Trophoblast cell (in vitro differentiated cells and primary cell): ENCODE measurements at places on chromosomes 2 and 18.

- no peak for DNase-seq
These were observed 431.2 kb downstream of the LPIN1 start for GRCh38 chr2:12177455-12178288.

DNA sequence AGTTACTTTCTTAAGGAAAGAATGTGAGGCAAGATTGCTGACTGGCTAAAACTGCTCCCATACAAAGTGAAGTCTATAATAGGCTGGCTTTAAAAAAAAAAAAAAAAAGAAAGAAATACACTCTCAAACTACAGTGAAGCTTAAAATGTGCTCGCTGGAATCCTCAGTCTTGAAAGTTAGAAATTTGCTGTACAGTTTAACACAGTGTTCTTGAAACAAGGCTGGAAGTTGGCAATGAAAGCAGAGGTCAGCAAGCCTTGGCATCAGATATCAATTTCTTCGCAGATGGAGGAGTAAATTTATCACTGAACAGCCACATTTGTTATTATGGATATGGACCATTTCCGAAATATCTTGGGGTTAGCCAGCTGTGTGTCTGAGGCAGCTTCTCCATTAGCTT lies 392.9 kb downstream of the ZNF516 start:
- DNase-seq: no peak

DNA sequence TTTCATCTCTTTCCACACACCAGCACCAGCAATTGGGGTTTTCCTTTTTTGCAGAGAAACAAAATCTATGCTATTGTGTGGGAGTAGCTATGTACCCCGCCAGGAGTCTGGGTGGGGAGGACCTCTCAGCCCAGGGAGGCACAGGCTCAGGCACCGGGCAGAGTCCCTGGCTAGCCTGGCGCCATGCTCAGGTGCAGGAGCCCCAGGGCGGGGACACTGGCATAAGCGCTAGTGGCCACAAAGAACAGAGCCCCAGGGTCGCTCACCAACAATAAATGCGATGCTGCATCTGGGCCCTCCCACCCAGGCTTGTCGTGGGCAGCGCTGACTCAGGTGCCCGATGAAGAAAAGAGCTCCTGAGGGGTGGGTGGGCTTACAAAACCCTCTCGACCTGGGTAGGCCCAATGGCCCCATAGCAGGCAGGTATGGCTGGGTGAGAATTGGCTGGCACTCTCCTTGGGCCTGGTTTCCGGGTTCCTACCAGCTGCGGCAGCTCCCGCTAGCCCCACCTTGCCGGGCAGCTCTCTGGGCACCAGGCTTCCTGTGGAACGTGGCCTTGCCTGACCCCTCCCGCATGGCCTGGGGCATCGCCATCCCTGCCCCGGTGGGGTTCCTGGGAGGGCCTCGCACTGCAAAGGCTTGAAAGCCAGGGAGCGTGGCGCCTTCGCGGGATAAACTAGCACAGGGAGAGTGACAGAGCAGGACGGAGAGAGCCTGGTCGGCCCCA lies 31.8 kb upstream of the COL6A3 start:
- DNase-seq: no peak

- DNase-seq: no peak
These were observed 7.3 kb upstream of the ATOH8 start for GRCh38 chr2:85746321-85747004.

DNA sequence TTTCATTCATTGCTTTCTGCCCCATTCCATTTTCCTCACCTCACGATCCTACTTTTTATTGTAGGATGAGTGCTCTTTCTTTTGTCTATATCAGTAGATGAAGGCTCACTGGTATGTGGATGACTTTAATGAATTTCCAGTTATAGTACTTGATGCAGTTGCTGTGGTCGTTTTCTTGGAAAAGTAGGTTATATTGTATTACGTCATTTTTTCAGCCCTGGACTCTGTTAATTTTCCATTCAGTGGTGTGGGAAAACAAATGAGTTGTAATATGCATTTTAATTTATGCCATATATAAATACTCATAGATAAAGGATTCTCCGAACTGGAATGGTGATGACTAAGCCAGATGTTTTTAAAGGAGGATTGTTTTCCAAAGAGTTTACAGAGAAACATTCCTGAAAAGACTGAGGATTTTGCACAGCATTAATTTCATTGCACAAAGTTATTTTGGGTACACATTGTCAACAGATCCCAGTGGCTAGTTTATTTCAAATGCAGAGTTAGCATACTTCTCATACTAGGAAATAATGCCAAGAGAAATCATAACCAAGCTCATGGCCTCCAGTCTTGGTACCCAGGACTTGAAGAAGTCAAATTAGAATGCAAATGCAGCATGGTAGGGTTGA lies 189.7 kb downstream of the PAX3 start:
- no peak for DNase-seq

DNA sequence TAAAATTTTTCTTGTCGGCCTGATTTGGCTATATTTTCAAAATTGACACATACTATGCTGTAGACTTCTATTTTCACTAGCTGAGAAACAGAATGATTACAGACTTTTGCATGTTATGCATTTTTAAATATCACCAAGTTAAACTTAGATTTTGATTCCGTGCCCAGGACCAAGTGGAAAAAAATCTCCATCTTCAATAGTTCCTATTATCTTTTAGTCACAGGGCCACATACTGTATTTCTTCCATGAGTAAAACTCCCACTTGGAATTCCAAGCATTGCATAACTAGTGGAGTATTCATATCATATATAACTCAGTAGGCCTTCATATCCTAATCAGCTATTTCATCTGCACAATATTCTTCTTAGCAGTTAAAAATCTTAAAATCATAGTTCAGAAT lies 470.9 kb downstream of the ARHGAP15 start:
- no peak for DNase-seq

GRCh38 chr18:38198956-38199355 lies 633.4 kb upstream of the CELF4 start:
- no peak for DNase-seq

GRCh38 chr2:104873689-104874054 lies 19.8 kb downstream of the POU3F3 start:
- no peak for DNase-seq

- DNase-seq: peak; percentile 80
These were observed 26.6 kb upstream of the NOTO start for GRCh38 chr2:73175663-73176204.

GRCh38 chr2:273333-273732 lies 8.6 kb downstream of the ACP1 start:
- DNase-seq: no peak

GRCh38 chr2:206163251-206163880 lies 3.7 kb downstream of the EEF1B2 start:
- no peak for DNase-seq

DNA sequence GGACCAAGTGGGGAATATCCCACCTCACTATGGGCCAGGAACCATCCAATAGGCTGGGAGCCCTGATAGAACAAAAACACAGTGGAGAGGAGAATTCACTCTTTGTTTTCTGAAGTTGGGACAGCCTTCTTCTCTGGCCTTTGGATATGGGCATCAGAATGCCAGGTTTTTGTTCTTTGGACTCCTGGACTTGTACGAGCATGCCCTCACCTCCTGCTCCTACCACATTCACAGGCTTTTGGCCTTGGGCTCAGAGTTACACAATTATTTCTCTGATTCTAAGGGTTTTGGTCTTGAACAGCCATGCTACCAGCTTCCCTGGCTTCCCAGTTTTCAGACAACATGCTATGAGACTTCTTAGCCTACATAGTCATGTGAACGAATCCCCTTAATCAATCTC lies 732.9 kb upstream of the VRK2 start:
- no peak for DNase-seq

DNA sequence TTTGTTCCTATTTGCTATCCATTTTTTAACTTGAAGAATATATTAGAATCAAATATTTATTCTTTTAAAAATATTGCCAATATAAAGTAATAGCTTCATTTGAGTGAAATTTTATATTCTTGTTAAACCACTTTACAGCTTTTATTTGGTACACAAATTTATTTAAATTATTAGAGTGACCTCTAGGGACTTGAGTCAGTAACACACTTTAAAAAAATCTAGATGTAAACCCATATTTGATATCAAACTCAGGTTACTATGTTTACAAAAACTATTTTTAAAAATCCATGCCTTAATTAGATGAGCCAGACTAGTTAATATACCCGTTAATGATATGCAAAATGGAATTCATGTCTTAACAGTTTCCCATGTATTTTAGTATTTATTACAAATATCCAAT lies 134.6 kb downstream of the MAP4K4 start:
- DNase-seq: no peak

GRCh38 chr2:54416166-54416813 lies 39.8 kb upstream of the SPTBN1 start:
- no peak for DNase-seq

DNA sequence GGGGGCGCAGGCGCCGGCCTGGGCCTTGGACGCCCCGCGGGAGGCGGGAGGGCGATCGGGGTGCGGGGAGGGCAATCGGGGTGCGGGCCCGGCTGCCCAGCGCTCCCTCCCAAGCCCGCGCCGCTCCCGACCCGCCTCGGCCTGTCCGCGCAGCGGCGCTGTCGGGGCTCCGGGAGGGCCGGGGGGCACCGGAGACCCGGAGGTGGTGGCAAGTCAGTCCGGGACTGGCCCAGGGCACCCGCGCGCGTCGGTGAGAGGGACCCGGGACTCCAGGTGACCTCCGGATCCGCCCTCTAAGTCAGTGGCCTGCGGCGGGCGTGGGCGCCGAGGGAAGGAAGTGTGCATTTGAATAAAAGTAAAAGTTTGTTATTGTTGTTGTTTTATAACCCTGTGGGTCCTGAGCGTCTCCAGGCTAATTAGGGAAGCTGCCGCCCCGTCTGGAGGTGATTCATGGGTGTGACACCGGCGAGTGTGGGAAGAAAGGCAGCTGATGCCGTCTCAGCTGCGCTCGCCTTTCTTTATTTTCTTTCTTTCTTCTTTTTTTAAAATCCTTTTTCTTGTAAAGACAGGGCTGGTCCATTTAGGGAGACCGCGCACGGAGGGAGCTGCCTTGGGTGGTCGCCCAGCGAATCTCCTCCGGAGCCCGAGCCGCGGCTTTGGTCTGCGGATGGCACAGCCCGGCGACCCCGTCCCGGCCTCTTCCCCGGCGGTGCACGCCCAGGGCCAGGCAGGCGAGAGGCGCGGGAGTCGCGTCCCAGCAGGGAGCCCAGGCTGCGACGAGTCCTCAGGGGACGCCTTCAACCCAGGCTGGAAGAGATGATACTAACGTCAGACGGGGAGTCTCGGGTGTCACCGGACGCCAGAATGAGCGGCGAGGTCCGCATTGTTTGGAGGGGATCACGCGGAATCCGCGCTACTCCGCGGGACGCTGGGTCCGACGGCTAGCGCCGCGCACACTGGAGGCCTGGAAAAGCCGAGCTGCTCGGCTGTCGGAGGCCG lies 627 bp upstream of the CRACDL start:
- no peak for DNase-seq

GRCh38 chr2:233689031-233689430 lies 3.7 kb upstream of the UGT1A6 start:
- DNase-seq: no peak

DNA sequence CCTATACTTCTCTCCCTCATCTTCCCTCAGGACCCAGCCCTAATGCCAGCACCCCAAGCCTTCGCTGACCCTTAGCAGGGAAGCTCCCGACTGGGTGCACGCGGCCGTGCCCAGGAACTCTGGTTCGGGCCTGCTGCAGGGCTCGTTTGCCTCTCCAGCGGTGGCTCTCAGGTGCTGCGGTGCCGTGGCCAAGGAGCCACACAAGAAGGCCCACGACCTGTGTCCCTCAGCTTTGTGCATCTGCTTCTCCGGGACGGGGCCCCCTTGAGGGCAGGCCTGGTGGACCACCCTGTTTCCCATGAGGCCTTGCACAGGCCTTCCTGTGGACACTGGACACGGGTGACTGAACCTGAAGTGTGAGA lies 17.7 kb downstream of the BOK start:
- DNase-seq: no peak

DNA sequence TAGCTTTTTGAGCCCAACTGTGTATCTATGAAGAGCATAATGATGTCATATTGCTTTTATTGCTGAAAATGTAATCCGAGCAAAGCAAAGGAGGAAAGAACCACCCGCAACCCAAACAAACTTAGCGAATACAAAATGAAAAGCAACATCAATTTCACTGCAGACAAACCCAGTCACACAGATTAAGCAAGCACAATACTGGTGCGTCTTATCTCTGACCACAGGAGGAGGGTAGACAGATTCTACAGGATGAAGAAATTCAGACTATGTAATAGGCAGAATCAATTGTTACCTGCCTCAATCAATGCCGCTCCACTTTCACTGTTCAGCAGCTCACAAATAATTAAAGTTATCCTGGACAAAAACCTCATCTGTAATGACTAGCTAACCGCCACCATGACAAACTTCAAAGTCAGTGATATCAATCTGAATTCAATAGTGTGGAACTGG lies 115.5 kb upstream of the SP3 start:
- no peak for DNase-seq

DNA sequence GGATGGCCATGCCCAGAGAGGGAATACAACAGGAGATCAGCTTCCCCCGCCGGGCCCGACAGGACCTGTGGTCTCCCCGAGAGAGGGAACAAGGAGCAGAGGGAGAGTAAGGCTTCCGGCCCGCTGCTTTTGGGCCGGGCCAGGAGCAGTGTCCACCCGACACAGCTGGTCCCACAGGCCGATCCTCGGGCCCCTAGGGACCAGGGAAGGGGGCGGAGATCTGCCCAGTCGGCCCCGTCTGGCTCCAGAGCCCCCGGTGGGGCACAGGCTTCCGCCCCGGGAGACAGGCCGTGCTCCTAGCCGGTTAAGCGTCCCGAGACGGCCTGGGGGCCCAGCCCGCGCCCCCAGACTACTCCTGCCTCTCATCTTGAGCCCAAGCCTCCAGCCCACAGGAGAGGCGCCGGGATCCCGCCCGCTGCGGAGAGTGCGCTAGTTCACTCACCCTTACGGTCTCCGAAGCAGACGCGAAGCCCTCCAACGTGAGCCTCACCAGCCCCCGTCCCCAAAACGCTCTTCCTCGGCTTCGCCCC lies at the start of gene MCFD2:
Gene MCFD2, minus strand, starts transcription at position 526 of the 530 bp plus-strand sequence. CDS start 6,635 bp downstream, outside the sequence.
- peak; percentile 43 for DNase-seq

- peak; percentile 78 for DNase-seq
These were observed 3.5 kb upstream of the SLC9A2 start for GRCh38 chr2:102615620-102616436.

DNA sequence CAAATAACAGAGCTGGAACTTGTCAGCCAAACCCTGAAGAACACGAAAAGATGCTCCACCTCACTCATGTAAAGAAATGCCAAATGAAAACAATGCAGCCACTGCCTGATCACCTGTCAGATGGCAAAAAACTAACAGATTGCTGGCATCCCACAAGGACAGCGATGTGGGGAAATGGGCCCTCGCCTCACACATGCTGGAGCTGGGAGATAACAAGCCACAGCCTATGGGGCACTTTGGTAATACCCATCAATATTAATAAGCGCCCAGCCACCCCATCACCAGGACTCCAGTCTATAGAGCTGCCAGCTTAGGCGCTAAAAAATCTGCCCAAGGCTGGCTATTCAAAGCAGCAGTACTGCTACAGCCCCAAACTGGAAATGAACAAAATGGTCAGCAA lies 27.0 kb downstream of the TFCP2L1 start:
- no peak for DNase-seq

DNA sequence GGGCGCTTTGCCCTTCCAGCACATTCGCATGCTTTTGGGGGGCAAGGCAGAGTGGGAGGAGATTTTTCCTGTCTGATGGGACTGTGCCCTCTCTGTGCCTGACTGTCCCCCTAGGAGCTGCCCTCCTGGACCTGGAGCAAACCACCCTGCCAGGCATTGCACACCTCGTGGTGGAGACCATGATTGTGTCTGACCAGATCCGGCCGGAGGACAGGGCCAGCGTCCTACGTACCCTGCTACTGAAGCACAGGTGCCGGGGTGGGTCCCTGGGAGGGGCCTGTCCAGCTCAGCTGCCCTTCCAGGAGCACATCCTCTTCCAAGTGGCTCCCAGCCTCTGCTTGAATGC lies 5.3 kb downstream of the SLC4A3 start:
- no peak for DNase-seq
